ENCODE measurements at places on chromosomes 2 and 18. TPM values are rescaled to one million over a fixed set of nuclear protein-coding genes. Genes with fewer than 3 reads are reported as not detected.

KIF1A gene
- total RNA-seq, result 0.62 TPM

SERPINB3 gene
- 0.11 TPM for total RNA-seq

CROCC2 gene
- not detected for total RNA-seq

TRABD2A gene
- 8.9 TPM for total RNA-seq

GKN2 gene
- total RNA-seq, result 3.7 TPM

SAP130 gene
- 13.2 TPM for total RNA-seq
